Astrocyte of the spinal cord (primary cell): ENCODE measurements at places on chromosomes 2 and 18.

DNA sequence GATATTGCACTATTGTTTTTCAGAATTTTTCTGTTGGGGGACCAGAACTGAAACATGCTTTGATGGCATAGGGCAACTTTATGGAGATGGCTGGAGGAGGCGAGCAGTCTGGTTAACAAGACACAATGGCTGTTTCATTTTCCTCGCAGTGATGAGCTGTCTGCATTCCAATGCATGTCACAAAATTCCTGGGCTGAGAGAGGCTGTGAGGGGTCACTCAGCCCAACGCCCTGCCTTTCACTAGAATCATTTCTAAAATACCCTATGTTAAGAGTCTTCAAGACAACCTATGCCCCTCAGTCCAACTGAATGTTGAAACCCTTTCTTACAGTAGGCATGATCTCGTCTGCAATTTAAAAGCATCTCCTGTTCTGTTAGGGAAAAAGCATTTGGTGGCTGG, 1090.0 kb downstream of the BCL11A start:
- no peak for DNase-seq

DNA sequence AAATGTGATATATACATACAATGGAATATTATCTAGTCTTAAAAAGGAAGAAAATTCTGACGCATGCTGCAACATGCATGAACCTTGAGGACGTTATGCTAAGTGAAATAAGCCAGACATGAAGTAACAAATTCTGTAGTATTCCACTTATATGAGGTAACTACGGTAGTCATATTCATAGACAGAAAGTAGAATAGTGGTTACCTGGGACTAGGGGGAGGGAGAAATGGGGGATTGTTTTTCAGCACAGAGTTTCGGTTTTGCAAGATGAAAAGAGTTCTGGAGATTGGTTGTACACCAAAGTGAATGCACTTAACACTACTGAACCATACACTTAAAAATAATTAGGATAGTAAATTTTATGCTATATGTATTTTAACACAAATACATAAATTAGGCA, 215.9 kb upstream of the FBXO11 start:
- no peak for DNase-seq

- DNase-seq = no peak
Observed at GRCh38 chr2:133937669-133938068, 316.2 kb upstream of the MGAT5 start.

DNA sequence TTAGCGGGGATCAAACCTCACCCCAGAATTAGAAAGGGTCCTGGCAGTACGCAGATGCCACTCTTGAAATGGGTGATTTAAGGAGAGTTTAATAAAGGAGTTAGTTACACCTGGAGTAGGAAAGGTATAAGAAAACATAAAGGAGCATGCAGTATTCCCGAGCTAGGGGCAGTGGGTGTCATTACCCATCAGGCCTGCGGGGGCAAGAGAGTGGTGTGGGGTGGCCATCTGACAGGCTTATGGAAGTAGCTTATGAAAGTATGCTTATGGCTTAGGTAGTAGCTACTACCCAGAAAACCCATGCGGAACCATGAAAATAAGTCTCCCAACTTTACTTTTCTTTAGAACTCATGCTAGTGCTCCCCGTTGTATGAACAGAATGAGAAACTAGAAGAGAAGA, 568.9 kb upstream of the ACVR2A start:
- DNase-seq = no peak

GRCh38 chr2:120834206-120834605, 98.5 kb downstream of the GLI2 start:
- no peak for DNase-seq

DNA sequence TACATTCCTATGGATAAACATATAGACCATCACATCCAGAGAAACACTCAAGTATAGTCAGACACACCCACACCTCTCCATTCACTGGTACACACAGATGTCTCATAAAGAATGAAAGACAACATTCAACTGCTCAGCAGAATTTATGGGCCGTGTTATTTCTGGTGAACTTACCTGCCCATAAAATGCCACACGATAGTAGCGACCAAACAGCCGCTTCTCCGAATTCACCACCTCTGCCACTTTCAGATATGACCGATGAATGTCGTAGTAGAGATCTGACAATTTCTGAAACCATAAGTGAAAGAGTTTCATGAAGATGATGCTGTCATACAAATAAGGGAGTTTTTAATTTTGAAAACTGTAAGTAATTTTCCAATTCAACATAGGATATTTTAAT, 70.7 kb upstream of the CCDC195 start:
- DNase-seq = no peak

GRCh38 chr2:156864325-156864724, 393.2 kb upstream of the GALNT5 start:
- DNase-seq = no peak

GRCh38 chr2:40428439-40428838, 23.5 kb downstream of the SLC8A1 start:
- DNase-seq = no peak

GRCh38 chr2:190062053-190062452, 476 bp downstream of the MSTN start:
- DNase-seq = no peak

GRCh38 chr2:207487650-207488311, 42.0 kb upstream of the CREB1 start:
- DNase-seq = peak; percentile 90

DNA sequence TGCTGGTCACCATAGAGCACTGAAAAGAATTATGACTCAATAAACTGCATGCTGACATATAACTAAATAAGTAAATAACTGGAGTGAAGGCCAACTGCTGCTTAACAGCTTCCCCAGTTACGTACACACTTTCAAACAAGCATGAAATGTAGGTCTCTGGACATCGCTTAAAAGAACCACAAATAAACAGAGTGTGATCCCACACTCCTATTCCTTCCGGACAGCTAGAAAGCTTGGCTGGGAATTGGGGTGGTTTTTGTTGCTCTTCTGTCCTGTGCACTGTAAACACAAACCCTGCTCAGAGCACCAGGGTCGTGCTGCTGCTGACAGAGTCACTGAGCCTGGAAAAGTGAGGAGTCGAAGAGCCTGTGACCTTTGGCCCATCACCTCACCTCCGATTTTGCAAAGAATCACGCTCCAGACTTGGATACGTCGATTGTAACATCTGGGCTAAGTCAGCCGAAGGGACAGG, 162.7 kb upstream of the NT5C1B start:
- peak; percentile 64 for DNase-seq

GRCh38 chr2:239993291-239993690, 31.9 kb downstream of the NDUFA10 start:
- DNase-seq = no peak

- DNase-seq = no peak
Observed at GRCh38 chr2:40352041-40352702, 99.7 kb downstream of the SLC8A1 start.

- no peak for DNase-seq
Observed at GRCh38 chr2:85804583-85804982, 50.8 kb downstream of the ATOH8 start.

DNA sequence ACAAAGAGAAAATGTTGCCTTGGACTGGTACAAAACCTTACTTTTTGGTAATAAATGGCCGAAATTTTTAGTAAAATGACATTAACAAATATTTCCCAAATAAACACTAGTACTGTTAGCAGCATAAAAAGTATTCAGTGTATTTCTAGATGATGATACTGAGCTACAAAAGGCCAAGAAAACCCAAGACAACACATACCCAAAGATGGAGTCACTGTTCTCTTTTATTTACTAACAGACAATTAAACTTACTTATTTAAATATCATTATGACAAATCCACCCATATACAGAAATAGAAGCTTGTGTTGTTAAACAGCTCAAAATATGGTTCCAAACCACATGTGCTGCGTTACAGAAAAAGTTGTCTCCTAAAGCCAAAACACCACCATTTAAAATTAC, 239.9 kb downstream of the ZEB2 start:
- no peak for DNase-seq

GRCh38 chr18:35694808-35695207, 113.3 kb downstream of the GALNT1 start:
- DNase-seq = no peak

GRCh38 chr2:85813211-85813981, 59.6 kb downstream of the ATOH8 start:
- no peak for DNase-seq

DNA sequence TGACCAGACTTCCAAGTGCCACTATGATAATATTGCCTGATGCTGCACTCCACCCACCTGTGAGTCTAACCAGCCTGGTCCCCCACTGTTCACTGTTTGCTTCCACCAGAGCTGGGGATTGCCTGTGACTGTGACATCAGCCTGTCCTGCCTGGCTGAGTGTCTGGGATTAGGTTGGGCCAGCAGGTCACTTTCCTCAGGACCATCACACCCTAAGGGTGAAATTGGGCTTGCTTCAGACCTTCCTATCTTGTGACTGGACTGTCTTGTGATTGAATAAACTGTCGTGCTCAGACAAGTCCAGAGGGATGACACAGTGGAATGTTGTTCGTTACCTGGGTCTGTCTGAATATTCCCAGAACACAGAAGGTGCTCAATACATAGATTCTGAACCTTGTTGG, 87.4 kb upstream of the HK2 start:
- no peak for DNase-seq

- DNase-seq = no peak
Observed at GRCh38 chr18:36194600-36195315, 7.5 kb downstream of the MOCOS start.

- no peak for DNase-seq
Observed at GRCh38 chr2:76120176-76120575, 409.5 kb upstream of the GCFC2 start.

GRCh38 chr18:76052227-76052595, 442.8 kb downstream of the ZNF516 start:
- no peak for DNase-seq

DNA sequence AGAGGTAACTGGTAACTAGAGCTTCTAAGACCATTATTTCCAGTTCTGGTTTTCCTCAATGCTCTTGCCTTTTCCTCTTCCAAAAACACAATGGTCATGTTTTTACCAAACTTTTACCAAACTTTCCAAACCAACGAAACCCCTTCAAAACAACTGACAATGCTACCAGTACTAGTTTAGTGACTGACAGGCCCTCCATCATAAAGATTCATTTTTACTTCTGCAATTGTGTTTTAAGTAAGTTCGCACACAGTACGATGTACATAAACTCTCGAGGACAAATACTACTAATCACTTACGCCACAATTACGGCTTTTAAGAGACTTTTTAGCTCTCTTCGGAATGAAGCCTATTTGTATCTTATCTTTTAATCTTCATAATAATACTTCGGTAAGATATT, 900 bp downstream of the C18orf32 start:
- DNase-seq = peak; percentile 6

- DNase-seq = no peak
Observed at GRCh38 chr2:166092889-166093288, 34.9 kb downstream of the SCN1A start.

DNA sequence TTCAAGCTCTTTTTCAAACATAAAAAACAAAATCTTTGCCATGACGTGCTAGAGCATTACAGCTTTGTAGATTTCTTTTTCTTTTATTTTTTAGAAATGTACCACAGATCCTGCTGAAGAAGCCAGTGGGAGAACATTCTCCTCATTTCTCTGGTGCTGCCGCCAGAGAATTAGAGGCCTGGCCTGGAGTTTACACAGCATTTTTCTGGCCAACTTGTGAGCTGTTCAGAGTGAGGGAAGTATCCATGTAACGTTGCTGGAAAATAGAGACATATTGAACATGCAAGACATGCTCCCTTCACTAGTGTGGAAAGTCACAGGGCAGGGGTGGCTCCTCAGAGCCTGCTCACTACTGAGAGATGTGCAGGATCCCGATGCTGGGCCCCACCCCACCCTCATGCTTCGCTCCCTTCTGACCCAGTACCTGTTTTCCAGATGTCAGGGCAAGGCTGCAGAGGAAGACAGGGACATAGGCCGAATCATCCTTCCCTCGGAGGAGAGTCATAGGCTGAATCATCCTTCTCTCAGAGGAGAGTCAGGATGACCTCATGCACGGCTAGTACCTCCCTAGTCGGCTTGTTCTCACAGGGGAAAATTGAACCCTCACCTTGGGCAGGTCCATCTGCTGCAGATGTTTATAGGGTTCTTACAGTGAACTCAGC, 298.5 kb downstream of the INSIG2 start:
- peak; percentile 66 for DNase-seq

- DNase-seq = no peak
Observed at GRCh38 chr2:241771286-241772062, 5.1 kb upstream of the GAL3ST2 start.

GRCh38 chr2:211084352-211084751, 528.0 kb downstream of the CPS1 start:
- DNase-seq = no peak

DNA sequence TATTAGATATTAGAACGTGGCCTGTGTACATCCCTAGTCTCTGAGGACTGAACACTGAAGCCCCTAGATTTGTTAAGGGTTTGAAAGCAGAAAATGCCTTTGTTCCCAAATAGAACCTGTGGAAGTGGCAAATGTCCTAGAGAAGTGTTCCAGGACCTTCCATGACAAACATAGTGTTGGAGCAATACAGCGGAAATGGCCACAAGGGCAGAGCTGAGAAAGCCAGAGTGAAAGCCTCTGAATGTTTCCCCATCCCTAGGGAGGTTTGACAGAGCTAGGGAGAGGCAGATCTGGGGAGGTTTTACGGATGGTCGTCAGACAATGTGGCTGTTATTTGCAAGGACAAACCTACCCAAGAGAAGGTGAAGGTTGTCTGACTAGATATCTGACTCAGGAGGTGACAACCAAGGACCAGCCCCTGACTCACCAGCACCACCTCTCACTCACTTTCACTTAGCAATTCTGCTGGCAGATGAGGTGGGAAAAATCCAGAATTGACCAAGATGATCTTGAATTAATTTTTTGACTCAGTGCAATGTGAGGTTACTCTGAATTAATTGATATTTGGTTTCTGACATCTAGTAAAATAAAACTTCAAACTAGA, 24.1 kb downstream of the RBM43 start:
- no peak for DNase-seq

- DNase-seq = no peak
Observed at GRCh38 chr18:63828656-63829055, 53.4 kb downstream of the SERPINB7 start.

DNA sequence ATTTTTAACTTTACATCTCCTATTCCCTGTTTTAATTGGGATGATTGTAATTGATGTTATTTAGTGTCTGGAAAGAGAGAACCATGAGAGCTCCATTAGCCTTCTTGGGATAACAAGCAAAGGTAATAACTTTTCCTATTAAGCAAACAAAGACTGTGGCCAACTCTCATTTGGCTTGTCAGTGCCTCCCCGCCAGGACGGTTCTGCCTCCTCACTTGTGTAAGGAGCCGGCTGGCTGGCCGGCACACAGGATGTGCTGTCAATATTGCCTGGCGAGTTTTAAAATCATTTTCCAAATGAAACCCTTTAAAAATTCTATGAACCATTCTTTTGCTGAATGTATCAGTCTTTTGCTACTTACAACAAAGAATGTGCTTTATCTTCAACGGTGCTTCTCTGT, 898.3 kb downstream of the CPS1 start:
- DNase-seq = peak; percentile 3

DNA sequence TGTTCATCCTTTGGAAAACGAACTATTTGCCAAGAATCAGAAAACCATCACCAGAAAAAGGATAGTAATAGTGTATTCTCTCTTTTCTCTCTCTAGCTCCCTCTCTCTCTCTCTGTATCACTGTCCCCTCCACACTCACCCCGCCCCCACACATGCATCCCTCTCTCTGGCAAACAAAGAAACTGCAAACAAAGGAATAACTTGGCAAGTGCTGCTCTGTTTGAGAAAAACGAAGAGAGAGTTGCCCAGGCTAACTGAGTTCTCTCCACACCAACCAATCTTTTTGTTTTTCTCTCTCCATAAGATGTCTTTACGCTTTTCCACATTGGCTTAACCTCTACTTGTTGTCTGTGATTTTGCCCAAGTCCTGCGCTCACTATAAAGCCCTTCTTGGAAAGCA, 316.2 kb downstream of the EPHA4 start:
- DNase-seq = no peak
